Fibroblast of the aortic adventitia (primary cell): ENCODE measurements at places on chromosomes 7 and 10.

DNA sequence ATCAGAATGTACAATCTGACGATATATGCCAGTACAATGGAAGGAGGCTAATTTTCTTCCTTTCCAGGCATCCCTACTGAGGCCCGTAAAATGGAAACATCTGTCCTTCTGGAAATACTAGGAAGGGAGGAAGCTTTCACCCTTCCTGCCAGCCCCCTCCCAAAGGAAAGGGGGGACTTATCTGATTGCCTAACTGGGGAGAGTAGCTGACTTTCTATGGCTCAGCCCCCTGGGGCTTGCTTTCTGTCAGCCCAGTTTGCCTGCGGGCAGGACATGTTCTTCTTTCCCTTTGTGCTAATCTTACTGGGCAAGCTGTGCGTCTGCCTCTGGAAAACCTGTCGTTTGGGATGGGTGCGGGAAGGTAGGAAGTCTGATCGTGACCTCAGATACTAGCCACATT, 508.9 kb downstream of the SUGCT start:
- no peak for DNase-seq

GRCh38 chr7:158740013-158740656, 35.5 kb upstream of the NCAPG2 start:
- peak; percentile 67 for DNase-seq

- no peak for DNase-seq
Measured at GRCh38 chr10:83127942-83128575, 1011.2 kb upstream of the GHITM start.

GRCh38 chr10:59505926-59506325, 143.6 kb upstream of the FAM13C start:
- no peak for DNase-seq
